ENCODE measurements at places on chromosomes 3 and 15.

GRCh38 chr15:35702946-35703495 is 157.1 kb upstream of the DPH6 start:
- no peak for DNase-seq

DNA sequence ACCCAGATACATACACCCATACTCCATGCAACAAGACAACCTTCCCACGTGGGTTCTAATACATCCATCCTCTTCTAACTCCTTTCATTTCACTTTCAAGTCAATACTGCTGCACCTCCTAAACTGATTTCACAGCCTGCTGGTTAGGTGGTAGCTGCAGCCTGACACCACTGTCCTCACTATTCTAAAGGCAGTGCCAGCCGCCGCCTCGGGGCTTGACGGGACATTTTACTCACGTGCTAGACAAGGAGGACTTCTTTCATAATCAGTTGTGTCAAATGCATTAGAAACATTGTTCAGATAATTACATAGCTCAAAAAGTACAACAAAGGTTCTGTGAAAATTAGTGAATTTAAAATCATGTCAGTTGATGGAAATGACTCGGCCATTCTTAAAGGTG is 6.3 kb downstream of the UROC1 start:
- no peak for DNase-seq

DNA sequence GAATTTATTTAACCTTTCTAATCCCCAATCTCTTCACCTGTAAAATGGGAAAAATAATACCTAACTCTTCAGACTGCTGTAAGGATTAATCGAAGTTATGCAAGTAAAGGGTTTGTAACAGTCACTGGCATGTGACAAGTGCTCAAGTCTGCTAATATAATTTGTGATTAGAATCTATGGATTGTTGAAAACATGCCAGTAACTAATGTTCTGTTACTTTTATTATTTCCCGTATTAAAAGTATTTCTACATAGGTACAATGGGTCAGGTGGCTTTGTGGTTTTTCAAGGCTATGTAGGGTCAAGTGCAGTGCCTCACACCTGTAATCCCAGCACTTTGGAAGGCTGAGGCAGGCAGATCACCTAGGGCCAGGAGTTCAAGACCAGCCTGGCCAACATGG is 29.4 kb downstream of the ULK4 start:
- DNase-seq = no peak

DNA sequence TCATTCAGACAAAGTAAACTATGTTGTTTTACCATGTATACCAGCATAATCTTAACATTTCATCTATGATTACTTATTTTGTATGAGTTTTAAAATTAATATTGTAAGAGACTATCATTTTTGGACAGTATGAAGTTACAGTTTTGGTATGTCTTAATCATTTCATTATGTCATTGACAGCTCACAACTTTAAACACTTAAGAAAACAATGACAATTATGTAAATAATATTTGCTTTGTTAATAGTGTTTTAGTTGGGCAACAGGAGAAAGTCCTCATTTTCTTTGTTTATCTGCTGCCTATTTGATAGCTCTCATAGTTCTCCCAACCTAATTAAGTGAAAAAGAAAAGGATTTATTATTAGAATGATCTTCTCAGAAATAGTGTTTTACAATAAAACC is 80.2 kb downstream of the MEF2A start:
- no peak for DNase-seq

DNA sequence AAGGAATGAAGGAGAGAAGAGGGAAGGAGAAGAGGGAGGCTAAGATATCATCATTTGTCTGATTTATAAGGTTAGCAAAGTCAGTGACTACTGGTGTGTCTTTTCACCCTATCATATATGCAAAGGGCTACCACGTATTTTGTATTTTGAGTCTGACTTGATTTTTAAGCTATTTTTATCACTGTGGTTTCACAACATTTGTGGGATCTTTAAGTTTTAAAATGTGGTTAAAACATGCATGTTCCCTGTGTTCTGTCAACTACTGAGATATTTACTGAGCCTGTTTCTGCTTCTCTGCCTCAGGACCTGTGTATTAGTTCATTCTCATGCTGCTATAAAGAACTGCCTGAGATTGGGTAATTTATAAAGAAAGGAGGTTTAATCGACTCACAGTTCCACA is 22.5 kb upstream of the SPTSSB start:
- no peak for DNase-seq

GRCh38 chr3:183430325-183430957 is 2.0 kb upstream of the MCF2L2 start:
- DNase-seq = no peak

DNA sequence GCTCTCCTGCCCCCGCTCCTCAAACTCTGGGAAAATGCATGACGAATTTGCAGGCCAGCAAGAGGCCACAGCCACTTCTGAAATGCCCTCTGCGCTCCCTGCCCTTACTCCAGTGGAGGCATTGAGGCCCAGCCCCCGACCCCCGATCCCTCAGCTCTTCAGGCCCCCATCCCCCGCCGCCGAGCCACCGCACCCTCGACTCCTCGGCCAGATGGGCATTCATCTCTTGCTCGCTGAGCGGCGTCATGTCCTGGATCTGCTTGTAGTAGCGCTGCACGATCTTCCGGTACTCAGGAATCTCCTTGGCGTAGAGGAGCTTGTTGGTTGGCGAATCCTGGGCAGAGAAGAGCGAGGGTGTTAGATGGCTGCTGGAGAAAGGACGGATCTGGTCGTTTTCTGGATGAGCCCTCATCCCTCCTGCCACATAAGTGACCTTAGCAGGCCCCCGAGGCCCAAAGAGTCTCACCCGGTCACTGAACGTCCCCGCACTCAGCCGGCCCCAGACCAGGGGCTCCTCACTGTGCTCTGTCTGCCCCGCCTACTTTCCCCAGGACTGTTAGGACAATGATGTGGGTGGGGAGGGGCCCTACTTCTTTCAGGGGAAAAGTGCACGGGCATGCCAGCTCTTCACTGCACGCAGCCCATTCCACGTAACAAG is 14.0 kb downstream of the H1-8 start:
- DNase-seq = no peak

DNA sequence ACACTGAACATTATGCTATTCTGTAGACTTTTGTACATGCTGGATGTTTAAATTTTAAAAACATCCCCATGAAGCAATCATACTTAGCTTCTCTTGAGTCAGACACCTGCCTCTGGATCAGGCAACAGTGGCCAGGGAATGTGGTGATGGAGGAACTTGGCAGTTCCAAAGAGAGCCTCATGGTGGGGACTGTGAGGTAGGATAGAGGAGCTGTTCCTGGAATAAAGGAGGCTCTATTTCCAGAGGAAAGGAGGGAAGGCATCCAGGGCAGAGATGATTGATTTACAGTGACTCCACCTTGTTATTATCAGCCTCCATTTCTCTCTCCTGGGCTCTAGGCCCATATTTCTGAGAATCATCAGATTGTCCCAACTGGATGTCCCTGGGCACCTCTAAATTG is 35.0 kb upstream of the ABHD17C start:
- peak; percentile 8 for DNase-seq

- no peak for DNase-seq
These were observed 3.0 kb upstream of the TLE3 start for GRCh38 chr15:70100474-70101341.

- DNase-seq = no peak
These were observed 43.5 kb downstream of the LPP start for GRCh38 chr3:188197388-188197847.

DNA sequence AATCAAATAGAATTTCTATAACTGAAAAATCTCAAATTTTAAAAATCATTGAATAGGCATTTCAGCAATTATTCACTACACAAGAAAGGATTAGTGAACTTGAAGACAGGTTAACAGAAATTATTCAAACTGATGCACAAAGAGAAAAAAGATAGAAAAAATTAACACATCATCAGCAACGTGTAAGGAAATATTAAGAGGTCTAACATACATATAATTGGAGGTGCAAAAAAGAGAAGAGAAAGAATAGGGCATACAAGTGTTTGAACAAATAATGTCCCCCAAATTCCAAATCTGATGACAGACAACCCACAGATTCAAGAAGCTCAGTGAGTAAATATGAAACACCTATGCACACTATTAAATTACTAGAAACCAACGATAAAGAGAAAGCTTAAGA is 57.1 kb downstream of the FBXL2 start:
- no peak for DNase-seq

GRCh38 chr15:85607842-85608241 is 186.9 kb downstream of the KLHL25 start:
- DNase-seq = no peak

GRCh38 chr3:8152821-8153418 is 348.7 kb upstream of the LMCD1 start:
- DNase-seq = no peak

GRCh38 chr3:37999836-38000235 is 9.2 kb downstream of the VILL start:
- DNase-seq = no peak

DNA sequence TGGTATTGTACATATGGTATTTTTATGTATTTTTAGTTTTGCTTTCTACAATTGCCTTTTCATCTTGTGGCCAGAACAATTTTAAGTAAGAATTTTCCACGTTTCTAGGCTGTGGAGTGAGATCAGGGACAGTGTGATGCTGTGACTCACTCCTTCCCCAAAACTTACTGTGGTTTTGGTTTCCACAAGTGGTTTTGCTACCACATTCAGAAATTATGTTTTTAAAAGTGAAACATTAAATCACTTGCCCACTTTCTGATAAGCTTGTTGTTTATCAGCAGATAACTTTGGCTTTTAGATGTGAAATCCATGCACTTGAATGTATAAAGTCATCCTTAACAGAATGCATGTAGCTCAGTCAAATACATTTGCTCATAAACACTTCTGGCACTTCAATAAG is 192.2 kb upstream of the THRB start:
- DNase-seq = no peak

GRCh38 chr15:31367021-31367729 is 40.5 kb downstream of the KLF13 start:
- DNase-seq = no peak

- no peak for DNase-seq
These were observed 61.9 kb downstream of the HMG20A start for GRCh38 chr15:77482570-77482969.

GRCh38 chr15:61410662-61411061 is 181.6 kb upstream of the RORA start:
- DNase-seq = no peak

DNA sequence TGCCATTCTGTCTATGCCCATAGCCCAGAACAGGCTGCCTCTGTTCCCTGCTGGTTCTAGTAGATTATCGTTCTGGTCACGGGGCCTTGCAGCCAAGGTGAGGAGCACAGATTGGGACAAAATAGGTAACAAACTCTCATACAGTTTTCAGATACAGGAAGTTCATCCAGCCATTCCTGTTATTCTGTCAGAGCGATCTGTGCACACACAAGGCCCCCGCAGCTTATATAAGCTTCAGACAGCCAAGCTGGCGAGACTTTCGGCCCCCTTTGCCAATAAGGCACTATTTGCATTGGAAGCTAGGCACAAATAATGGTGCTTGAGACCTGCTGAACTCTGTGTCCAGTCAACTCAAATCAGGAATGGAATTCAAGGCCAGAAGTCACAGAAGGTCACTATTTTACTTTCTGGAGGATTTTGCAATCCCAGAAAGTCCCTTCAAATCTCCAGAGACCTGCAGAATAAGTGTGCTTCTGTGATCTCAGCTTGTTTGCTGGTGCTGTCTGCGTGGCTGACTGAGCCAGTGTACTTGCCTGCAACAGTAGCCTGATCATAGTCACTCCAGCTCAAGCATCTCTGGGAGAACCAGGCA is 69.4 kb downstream of the BFSP2 start:
- DNase-seq = no peak

GRCh38 chr3:55147406-55147805 is 219.5 kb upstream of the LRTM1 start:
- no peak for DNase-seq

DNA sequence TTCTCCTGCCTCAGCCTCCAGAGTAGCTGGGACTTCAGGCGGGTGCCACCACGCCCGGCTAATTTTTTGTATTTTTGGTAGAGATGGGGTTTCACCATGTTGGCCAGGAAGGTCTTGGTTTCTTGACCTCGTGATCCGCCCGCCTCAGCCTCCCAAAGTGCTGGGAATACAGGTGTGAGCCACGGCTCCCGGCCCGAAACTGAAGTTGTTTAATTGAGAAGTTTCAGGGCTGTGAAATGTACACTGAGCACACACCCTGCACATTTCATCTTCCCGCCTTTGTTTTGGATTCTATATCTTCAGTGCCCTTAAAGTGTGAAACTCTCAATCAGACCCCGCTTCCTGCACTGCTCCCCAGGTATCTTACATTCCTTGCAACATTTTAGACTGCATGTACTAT is 149.1 kb downstream of the FNDC3B start:
- no peak for DNase-seq

GRCh38 chr3:136929977-136930670 is 27.7 kb upstream of the IL20RB start:
- DNase-seq = peak; percentile 56

DNA sequence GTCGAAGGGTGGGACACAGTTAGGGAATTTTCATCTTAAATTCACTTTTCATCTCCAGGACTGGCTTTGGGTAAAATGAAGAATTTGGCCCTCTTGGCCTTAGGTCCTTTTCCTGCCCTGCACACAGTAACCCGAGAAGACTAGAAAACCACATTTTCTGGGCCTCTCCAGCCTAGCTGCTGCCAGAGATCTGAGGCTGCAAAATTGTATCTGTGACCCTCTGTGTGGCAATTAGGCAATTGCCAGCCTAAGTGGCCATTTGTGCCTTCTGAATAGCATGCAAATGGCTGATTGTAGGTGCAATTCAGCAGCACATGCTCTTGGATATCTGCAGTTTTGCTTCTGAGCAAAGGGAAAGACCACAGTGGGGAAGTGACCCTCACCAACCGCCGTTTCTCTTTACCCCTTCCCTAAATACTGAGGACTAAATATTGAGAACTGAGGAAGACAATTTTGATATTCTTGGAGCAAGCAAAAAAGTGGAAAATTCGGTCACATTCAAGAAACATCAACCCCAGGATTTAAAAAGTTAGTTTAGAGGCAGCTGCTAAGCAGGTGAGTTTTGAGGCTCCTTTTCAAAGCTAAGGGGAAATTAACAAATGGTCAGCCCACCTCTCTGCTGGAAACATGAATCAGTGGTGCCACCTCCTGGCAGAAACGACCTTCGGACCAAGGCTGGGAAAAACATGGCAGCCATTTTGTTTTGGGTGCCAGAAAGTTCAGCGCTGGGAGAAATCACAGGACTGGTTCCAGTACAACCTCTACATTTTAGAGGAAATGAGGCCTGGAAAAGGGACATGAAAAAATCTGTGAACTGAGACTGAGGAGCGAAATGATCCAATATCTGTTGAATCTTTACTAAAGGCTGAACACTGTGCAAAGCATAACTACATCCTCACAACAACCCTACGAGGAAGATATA is 56.6 kb upstream of the PRTG start:
- peak; percentile 24 for DNase-seq

GRCh38 chr3:113736548-113737089 is 9.4 kb downstream of the NAA50 start:
- DNase-seq = peak; percentile 72

DNA sequence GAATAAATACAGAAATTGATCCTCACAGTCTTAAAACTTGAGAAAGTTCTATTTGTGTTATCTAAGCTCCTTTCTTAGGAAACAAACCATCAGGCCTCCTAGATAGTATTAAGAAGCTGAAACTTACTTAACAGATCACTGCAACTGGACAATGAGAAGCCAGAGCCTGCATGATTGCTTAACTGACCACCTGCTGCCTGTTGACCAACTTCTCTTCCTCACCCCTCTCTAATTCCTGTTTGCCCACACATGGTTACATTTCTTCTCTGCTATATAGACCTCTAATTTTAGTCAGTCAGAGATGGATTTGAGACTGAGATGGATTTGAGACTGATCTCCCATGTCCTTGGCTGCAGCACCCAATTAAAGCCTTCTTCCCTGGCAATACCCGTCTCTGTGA is 13.5 kb downstream of the CCPG1 start:
- DNase-seq = no peak

Measured in pons (tissue), 1 donor.